ENCODE measurements at places on chromosomes 2 and 18.
A peak's percentile ranks its signal among the peaks of the same experiment; 100 is the strongest.

DNA sequence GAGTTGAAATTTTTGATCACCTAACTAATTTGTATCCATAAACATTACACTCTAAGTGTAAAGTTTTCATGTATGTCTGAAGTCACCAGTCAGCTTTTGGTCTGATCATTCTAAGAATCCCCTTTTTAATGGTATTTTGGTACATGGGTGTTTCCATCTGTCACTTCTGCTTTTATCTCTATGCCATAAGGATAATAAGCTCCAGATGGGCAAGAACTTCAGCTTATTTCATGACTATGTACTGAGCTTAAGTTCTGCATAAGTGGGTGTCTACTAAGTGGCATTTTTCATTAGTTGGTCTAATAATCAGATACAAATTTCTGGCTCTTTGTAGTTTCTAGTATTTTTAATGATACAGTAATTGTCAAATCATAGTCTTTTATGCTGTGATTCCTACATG is 20.4 kb downstream of the UBXN4 start:
- no peak for DNase-seq

- no peak for DNase-seq
Observed at GRCh38 chr2:133676392-133677130, 108.3 kb upstream of the NCKAP5 start.

DNA sequence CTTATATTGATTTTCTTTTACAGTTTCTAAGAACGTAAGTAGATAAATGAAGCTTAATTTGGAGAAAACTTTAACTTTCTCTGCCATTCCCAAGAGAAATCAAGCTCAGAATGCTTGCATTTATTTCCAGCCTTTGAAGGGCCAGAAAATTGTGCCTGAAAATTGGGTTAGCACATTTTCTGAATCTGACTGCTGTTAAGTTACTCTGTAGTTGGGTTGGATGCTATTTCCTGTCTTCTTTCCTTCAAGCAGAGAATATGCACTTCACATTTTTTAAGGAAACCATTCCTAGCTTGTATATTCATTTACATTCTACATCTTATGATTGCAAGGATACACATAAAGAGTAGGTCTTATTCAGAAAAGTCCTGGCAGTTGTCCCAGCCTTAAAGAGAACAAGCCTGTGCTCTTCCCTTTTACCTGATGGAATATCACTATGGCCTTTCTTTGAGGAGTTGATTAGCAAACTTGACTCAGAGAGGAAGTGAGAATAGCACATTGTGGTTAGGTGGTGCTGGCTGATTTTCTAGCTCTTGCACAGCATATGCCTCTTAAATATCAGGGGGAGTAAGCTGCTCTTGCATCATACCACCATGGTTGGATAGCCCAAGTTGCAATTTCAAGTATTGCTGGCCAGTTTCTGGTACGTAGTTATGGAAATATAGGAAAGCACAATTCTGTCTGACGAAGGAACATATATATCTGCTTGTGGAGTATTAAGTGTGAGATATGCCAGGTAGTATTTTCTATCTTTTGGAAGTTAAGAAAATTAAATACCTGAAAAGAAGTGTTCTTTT is 133.7 kb downstream of the COMMD1 start:
- no peak for DNase-seq

DNA sequence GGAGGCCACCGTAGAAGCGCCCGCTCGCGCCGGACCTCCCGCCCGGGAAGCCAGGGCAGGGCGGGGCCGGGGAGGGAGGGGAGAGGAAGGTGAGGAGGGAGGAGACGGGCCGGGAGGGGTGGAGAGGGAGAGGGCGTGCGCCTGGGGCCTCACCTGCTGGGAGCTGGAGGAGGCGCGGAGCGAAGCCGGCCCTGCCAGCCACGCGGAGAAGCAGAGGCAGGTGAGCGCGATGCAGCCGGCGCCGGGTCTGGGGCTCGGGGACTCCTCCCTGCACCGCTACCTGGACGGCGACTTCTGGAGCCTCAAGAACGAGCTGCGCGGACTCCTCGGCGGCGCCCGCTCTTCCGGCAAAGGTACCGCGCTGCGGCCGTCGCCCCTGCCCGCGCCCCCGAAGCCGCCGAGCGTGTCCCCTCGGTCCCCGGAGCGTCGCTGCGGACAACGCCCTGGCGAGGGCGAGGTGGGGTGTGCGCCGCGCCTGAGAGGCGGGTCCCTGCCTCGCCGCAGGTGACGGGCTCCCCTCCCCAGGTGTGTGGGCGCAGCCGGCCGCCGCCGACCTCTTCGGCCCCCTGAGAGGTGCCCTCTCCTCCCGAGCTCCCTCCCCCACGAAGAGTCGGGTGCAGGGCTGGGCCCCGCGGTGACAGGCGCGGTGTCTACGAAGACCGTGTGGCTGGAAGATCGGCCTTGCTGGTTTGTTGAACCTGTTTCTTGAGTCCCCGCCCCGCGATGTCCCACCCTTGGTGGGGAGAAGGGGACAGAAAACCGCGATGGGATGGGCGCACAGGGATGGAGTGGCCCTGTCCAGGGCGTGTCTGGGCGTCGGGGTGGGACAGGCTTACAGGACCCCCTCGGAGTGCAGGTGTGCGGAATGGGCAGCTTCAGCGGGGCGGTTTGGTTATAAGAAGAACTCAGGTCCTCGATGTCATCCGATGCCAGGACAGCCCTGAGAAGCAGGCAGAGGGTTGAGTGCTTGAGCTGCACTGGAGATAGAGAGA is at the start of gene ACOXL:
TSS of gene ACOXL (plus strand) at position 152 of the 992 bp plus-strand sequence. CDS start 35,817 bp downstream, outside the sequence.
- DNase-seq, result peak; percentile 24

DNA sequence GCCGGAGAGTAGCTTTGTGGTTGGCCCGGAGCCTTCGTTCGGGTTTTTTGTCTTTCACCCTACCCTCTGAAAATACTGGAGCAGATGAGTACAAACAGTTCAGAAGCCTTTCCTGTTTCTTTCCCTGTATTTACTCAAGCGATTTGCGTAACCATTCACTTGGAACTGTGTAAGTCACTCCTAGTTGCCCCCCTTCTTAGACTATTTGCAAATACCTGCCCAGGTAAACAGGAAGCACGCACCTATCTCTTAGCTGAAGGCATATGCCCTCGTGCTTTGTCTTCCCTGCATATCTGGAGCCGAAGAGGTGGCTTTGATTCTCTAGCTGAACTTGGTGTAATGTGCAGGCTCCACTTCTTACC is 1.4 kb downstream of the KCNS3 start:
- DNase-seq, result no peak

All from activated naive CD4-positive, alpha-beta T cell treated with anti-CD3 and anti-CD28 coated beads, Interleukin-2, amount 50 U/mL, for 16 hours (primary cell).